ENCODE measurements at places on chromosomes 2 and 18.

DNA sequence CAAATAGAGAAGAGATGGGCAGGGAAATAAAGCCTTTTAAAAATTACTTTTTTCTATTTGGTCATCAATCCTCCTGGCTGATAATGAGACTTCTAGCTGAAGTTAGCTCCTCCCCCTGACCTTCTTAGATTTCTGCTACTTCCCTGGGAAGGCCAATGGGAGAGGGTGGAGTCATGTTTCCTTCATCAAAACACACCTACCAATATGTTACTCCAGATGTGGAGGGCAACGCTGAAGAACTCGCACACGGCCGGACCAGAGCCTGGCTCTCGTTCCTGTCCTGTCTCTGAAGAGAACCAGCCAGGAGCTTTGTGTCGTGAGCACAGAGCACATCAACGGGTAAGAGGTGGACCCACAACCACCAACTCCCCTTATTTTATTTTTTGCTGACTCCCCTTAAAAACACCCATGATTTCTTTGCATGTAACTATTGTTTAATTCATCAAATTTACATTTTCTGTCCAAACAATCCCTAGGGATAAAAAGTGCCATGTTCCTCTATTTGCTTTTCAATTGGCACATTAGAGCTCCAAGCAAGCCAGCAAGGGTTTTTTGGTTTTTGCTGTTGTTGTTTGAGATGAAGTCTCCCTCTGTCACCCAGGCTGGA, 94.9 kb downstream of the ADD2 start:
- no peak for DNase-seq

DNA sequence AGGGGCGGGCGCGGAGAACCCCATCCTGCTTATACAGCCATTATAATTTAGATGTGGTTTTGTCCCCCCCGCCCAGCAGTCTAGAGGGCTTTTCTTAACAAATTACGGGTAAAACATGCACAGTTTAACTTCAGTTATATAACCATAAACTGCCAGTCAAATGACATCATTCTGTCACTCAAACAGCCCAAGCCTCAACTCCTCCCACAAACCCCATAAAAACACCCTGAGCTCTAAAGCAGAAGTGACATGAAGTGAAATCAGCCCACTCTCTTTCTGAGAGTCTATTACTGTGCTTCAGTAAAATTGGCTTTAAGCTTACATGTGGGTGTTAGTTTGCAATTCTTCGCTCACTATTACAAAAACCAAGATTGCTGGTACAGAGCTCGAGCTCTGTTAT, 705.1 kb upstream of the GCFC2 start:
- no peak for DNase-seq

GRCh38 chr2:44548221-44549098, 186.7 kb downstream of the CAMKMT start:
- DNase-seq, result no peak

- peak; percentile 28 for DNase-seq
Observed at GRCh38 chr18:79856119-79857007, 58.6 kb downstream of the KCNG2 start.

DNA sequence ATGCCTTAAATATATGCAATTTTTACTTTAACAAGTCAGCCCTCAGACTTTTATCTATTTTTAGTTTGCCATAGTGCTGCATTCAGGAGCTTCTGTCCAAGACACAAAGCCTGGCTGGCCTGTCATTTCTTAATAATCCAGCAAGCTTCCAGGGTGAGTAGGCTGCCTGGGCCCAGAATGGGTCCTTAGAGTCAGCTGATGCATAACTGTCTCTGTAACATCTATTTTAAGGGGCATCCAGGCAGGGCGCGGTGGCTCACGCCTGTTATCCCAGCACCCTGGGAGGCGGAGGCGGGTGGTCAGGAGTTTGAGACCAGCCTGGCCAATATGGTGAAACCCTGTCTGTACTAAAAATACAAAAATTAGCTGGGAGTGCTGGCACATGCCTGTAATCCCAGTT, 11.8 kb upstream of the GNLY start:
- DNase-seq, result peak; percentile 37

DNA sequence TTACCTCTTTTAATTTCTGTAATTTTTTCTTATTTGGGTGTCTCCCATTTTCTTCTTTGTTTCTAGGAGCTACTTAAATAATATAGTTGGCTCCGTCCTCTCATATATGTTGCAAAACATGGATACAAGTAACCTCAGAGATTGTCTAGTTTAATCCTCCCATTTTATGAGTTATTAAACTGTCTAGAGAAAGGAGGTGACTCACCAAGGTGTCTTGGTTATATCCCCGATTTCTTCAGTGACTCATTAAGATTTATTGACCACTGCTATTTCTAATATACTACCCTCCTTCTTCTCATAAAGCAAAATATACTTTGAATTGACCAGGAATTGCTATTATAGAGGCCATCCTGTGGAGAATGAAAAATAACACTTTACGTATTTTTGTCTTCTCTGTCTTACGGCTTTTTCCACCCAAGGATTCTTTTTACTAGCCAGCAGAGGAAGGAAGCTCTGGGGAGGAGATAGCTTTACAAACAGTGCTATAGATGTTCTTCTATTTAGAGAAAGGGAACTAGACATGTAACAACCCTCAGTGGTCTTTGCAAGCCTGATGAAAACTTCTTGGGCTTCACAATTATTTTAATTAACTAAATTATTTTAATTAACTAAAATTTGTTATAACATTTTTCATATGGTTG, 300.4 kb upstream of the TNP1 start:
- no peak for DNase-seq

DNA sequence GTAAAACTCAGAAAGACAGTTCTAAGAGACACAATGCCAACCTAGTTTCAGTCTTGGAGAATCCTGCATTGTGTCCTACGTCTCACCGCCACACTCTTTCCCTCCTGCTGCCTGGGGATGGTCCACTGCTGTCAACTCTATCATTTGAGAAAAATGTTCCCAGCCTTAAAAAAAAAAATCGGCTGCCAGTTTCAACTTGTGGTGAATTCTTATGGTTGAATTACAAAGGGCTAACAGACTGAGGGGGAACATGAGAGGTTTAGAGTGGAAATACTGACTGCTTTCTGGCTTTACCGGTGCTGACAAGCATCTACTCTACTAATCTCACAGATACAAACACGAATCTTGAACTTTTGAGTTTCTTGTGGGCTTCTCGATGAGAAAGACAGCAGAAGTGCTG, 74.0 kb downstream of the NAB1 start:
- no peak for DNase-seq

DNA sequence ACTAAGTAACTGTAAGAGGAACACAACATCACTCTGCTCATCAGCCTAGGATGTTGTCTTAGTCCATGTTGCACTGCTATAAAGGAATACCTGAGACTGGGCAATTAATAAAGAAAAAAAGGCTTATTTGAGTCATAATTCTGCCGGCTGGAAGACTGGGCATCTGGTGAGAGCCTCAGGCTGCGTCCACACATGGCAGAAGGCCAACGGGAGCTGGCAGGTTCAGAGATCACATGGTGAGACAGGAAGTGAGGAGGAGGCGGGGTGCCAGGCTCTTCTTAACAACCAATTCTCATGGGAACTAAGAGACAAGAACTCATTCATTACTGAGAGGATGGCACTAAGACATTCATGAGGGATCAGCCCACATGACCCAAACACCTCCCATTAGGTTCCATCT, 46.8 kb downstream of the EPG5 start:
- peak; percentile 63 for DNase-seq

GRCh38 chr18:69480460-69480859, 79.8 kb downstream of the DOK6 start:
- no peak for DNase-seq

DNA sequence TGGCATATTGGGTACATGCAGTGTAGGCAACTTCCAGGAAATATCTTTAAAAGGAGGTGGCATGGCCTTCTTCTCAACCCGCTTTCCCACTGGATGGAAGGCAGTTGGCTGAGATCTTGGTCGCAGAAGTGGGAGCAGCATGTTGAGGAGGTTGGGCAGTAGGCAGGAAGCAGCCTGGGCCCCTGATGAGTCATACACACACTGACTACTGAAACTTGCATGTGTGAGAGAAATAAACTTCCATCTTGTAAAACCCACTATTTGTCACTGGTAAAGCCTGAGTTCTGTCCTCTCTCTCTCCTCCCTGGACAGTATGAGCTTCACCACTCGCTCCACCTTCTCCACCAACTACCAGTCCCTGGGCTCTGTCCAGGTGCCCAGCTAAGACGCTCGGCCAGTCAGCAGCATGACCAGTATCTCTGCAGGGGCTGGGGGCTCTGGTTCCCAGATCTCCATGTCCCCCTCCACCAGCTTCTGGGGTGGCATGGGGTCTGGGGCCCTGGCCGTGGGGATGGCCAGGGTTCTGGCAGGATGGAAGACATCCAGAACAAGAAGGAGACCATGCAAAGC, 233.8 kb upstream of the SPRED2 start:
- peak; percentile 59 for DNase-seq

GRCh38 chr2:181185948-181186347, 205.5 kb downstream of the UBE2E3 start:
- peak; percentile 11 for DNase-seq

DNA sequence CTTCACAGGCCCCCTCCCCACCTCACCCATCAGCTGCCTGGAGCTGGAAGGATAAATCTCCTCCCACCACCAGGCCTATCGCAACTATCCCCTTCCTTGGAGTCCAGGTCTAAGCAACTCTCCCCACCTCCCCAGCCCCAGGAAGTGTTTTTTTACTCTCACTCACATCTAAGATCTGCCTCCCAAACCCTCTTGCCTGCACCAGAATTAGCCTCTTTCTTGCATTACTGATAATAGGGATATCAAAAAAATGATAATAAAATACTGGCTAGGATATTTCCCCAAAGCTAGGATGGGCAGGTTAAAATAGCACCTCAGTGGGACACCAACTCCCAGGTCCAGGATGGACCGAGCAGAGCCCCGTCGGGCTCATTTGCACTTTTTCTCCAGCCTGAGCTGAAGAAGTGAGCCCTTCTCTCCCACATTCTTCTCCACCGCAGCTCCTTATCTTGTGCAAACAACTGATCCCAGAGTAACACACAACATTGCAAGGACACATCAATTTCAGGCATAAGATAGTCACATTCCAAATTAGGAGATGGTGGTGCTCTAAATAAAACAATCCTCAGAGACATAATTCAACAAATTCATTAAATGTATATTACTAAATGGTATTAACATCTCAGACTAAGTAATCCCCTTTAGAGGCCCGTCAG, 17.7 kb upstream of the CIB4 start:
- DNase-seq, result no peak

- peak; percentile 70 for DNase-seq
Observed at GRCh38 chr2:173644146-173644545, 289.5 kb downstream of the CDCA7 start.

- no peak for DNase-seq
Observed at GRCh38 chr2:27878825-27879224, 11.4 kb downstream of the RBKS start.

Data from AG08395 (cell line).